ENCODE measurements at places on chromosomes 5 and 9. TPM values are rescaled to one million over a fixed set of nuclear protein-coding genes. Genes with fewer than 3 reads are reported as not detected.

Gene C5orf63
- 10.3 TPM for total RNA-seq

Gene SH2D3C
- total RNA-seq = 94.0 TPM

Gene GPR151
- not detected for total RNA-seq

Gene DBH
- not detected for total RNA-seq

Gene UGT3A1
- total RNA-seq = not detected

Gene DOCK8
- 1.2 TPM for total RNA-seq

Gene RASEF
- 0.48 TPM for total RNA-seq

Gene PCDHB4
- 0.53 TPM for total RNA-seq

- DNase-seq = no peak
These were observed 128.4 kb downstream of the MAST4 start for GRCh38 chr5:66724349-66725139.

- DNase-seq = no peak
These were observed 24.4 kb downstream of the SKIC3 start for GRCh38 chr5:95530416-95530815.

- DNase-seq = peak; percentile 80
These were observed 91.2 kb upstream of the CHD1 start for GRCh38 chr5:99019812-99020697.

GRCh38 chr5:9545136-9545991 lies 511 bp downstream of the SEMA5A start:
- DNase-seq = no peak

DNA sequence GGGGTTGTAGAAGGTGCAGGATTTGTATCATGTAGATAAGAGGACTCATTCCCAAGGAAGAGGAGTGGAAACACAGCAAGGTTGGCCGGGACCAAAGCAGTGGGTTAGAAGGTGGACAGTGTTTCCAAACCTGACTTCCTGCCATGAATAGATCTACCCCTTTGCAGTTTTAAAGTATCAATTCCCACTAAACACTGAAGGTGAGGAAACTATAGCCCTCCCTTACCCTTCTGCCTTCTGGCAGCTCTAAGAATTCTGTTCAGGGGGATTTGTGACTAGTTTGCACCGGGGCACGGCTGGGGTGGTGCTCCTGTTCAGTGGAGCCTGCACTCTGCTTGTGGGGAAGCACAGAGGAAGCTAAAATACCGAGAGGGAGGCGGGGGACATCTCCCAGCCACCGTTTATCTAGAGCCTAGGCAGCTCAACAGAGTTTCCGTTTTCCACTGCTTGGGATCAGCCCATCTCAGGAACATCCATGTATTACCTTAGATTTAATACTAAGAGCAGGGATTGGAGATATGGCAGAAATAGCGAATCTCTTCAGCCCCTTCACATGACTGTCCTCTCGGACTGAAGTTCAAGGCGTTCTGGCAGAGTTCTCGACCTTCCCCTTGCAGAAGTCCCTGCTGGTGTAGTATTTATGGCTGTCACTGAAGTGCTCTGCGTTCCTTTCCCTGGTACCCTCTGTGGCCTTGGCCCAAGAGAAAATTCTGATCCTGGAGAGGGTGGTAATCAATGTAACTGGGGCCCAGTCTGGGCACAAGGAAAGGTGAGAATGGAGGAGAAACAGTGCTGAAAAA lies 5.4 kb downstream of the ISL1 start:
- DNase-seq = no peak

- no peak for DNase-seq
These were observed 693.8 kb downstream of the DNAH5 start for GRCh38 chr5:13250464-13251291.

DNA sequence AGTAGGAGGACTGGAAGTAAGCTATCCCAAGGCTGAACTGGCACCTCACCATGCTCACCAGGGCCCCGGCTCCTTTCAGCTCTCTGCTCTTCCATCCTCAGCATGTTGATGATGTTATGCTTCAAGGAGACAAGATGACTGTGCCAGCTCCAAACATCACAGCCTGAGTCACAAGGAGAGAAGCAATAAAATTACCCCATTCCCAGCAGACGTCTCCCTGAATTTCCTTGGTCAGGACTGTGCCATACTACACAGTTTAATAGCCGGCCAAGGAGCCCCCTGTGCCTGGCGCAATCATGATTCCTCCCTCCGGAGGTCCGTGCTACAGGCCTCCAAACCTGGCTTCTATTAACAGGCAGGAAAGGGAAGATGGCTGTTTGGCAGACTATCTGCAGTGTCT lies 51.2 kb upstream of the ROR2 start:
- DNase-seq = no peak

DNA sequence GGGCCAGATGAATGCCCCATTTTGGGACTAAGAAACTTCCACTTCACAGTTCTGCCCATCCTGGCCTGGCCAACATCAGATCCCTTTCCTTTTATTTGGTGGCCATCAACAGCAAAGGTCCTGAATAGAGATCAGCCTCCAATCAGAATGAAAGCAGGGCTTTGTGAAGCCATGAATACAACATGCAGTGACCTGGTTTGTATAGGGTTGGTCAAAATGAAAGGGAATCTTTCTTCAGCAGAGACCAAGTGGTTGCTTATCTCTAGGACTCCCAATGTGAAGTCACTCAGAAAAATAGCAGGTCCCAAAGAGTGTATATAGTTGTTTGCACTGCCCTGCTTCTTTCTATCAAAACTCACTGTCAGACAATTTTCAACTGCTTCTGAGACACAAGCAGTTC lies 113.9 kb upstream of the SLC12A2 start:
- no peak for DNase-seq

- DNase-seq = peak; percentile 39
These were observed 108.7 kb downstream of the MUSK start for GRCh38 chr9:110777196-110777875.

- no peak for DNase-seq
These were observed 8.7 kb downstream of the APTX start for GRCh38 chr9:32992595-32993238.

- no peak for DNase-seq
These were observed 500.0 kb downstream of the SPATA31D1 start for GRCh38 chr9:82488313-82489200.

- no peak for DNase-seq
These were observed 65.4 kb downstream of the EGFLAM start for GRCh38 chr5:38323645-38324295.

DNA sequence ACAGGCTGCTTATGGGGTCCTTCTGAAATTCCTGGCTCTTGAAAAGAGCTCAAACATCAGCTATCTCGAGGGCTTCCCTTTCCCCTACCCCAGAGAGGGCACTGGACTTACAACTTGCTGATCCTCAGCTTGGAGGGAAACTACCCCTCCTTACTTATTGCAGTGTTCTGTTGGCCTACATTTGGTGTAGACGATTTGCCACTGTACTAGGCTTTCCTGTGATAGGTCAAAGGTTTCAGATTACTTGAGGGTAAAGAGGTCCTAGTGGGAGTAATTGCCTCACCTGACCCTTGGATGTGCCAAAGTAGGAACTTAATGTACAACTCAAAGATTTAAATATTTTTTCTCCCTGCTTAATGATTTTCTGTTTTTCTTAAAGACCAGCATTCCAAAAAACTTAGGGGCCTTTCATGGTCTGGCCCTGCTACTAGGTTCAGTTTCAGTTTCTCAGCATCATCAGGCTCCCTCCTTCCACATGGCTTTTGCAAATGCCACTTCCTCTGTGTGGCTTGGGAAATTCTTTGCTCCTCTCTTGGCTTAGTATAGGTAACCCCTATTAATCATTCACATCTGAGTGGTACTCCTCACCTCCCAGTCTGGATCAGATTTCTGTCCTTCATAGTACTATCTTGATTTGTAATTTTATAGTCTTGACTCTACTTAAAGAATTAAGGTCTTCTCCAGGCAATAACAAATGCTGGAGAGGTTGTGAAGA lies 32.4 kb downstream of the CYSTM1 start:
- DNase-seq = no peak

GRCh38 chr5:146079695-146080373 lies 25.5 kb downstream of the PLAC8L1 start:
- no peak for DNase-seq

GRCh38 chr9:18921366-18922075 lies 111.5 kb downstream of the SAXO1 start:
- DNase-seq = no peak

DNA sequence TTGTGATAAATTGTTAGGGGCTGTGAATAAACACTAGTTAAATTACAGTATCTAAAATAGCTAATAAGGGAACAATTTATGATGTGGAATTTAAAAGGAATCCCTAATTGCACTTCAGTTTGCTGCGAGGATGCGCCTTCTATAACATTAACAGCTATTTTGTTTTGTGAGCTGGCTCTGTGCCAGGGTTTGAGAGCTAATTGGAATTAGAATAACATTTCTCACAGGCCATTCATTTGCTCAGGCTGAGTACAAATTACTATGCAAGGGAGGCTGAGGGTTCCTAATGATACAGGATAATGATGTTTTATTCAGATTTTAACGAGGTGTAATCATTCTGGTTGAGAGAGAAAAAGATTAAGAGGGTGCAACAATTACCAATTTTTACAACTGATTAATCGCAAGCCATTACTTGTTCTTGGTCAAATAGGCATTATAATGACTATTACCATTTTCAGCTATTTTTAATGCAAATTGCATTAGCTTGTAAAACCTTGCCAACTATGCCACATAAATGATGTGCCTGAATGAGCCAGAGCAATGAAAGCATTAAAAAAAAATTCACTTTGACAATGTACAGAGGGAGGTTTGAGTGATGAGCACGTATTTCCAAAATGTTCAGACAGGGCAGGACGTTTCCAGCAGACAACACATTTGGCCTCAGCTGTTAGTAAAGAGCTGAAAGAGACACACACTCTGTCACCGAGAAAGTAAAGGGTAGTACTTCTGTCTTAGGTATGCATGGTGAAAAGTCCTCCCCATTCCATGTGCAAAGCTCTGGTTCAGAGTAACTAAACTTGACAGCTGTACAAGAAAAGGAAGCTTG lies 576.5 kb downstream of the TLE1 start:
- DNase-seq = no peak

DNA sequence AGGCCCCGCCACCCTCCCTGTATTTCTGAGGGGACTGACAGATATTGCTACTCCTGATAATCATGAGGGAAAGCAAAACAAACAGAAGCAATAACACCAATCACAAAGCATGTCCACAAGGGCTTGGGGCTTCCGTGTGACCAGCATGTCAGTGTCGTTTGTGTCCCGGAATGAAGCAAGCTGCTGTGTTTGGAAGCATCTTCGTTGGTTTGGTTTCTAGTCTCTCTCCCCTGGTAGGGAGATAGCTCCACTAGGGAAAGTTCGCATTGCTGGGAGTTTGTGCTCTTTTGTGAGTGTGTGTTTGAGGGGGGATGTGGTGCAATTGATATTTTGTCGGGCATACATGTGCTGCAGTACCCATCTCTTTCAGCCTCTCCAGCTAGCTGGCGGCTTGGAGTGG lies 1.4 kb downstream of the GRIA1 start:
- no peak for DNase-seq

DNA sequence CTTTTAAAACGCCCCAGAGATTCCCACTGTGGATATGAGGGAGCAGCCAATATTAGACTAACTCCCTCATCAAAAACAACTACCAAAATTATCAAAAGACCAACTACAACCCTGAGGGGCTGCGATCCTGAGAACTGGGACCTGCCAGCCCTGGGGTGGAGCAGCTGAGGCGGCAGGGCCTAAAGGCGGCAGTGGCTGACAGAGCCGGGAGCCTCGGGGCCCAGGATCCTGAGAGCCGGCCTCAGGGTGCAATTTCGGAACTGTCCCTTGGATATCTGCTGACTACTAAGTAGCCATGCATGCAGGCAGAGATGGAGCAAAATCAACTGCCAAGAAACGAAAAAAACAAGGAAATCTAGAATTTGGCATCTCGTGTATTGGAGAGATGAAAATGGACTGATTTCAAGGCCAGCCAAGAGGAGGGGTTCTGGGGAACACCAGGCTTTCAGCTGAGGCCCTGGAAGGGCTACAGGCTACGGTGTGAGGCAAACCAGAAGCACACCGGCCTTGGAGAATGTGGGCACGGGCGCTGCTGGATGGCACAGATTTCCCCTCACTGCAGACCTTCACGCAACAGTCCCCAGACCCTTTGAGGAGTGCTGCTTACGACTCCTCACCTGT lies 63.6 kb upstream of the UBAC1 start:
- no peak for DNase-seq

- DNase-seq = no peak
These were observed 19.4 kb downstream of the GARNL3 start for GRCh38 chr9:127283917-127284497.

DNA sequence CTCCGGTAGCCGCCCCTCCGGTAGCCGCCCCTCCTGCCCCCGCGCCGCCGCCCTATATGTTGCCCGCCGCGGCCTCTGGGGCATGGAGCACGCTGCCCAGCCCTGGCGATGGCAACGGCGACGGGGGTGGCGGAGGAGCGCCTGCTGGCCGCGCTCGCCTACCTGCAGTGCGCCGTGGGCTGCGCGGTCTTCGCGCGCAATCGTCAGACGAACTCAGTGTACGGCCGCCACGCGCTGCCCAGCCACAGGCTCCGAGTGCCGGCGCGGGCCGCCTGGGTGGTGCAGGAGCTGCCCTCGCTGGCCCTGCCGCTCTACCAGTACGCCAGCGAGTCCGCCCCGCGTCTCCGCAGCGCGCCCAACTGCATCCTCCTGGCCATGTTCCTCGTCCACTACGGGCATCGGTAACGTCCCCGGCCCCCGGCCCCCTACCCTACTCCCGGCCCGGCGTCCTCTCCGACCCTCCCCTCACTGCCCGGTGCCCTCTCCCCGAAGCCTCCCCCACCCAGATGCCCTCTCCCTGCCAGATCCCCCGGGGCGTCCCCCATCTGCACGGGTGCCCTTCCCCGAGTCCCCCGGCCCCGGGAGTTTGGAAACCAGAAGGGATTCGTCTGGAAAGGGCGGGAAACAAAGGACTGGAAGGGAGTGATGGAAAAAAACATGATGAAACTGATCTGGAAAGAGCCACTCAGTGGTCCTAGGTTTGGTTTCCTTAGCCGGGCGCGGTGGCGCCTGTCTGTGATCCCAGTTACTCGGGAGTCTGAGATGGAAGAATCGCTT lies 417 bp downstream of the SRD5A1 start:
- DNase-seq = no peak

- peak; percentile 12 for DNase-seq
These were observed 19.3 kb upstream of the SMIM32 start for GRCh38 chr5:136212252-136212721.

- no peak for DNase-seq
These were observed 166.0 kb downstream of the ADAMTSL1 start for GRCh38 chr9:18639911-18640310.

DNA sequence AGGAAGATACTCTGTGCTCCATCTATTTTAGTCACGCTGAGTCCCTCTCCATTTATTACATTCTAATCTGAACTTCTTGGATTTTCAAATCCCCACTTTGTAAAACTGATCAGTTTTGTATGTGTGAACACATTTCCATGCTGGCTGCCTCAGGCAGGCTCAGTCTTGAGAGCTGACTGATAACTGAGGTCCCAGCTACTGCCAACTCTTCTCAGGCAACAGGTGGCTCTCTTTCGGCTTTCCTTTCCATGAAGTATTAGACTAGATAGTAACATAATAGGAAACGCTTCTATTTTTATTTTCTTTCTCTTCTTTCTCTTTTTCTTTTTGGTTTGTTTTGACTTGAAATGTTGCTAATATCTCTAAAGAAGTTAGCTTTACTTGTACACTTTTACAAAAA lies 138.4 kb downstream of the TARS1 start:
- DNase-seq = no peak

DNA sequence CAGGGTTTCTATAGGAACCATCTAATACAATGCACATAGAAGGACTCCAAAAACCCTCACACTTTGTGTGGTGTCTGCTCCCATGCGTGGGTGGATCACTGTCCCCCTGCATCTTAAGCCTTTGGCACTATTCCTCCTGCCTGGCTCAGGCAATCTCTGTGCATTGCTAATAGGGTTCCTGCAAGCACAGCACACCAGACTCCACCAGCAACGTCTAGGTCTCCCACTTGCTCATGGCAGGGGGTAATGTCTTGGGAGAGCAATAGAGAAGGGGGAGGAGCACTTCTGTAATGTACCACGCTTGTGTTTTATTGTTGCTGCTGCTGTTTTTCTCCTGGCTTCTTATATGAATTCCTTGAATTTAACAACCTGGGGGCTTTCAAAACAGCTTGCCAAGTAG lies 182.6 kb upstream of the GLRA1 start:
- no peak for DNase-seq

Measured in glomerular endothelial cell (primary cell).